ENCODE measurements at places on chromosomes 12 and 14.
A peak's percentile ranks its signal among the peaks of the same experiment; 100 is the strongest.

DNA sequence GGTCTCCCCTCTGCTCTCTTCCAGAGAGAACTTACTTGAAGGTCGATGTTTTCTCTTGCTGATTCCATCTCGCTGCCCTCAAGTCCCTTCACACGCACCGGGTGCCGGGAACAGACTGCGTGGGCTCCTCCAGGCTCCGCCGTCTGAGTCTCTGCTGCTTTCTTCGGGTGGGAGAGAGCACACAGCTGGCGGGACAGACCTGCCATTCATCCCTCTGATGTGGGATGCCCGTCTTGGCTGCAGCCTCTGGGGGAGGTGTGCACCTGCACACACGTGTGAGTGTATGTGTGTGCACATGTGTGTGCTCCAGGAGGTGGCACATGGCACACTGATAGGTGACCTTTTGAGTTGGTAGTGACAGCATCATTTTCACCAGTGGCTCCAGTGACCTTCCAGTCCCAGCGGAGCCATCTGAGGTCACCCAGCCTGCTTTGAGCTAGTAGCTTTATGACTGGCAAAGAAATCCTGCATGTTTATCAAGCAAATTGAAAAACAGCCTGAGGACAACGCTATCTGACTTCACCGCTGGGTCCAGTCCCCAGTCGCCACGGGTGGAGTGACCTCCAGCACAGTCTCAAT, at the start of gene NINJ2:
Gene NINJ2 (minus strand): TSS at position 153 of the 579 bp plus-strand sequence. CDS start 85 bp downstream, at position 68.
- DNase-seq: no peak

GRCh38 chr14:70254476-70254961, 65.8 kb upstream of the SLC8A3 start:
- DNase-seq: peak; percentile 4

- DNase-seq: no peak
Measured at GRCh38 chr12:96883571-96883970, 23.5 kb upstream of the NEDD1 start.

DNA sequence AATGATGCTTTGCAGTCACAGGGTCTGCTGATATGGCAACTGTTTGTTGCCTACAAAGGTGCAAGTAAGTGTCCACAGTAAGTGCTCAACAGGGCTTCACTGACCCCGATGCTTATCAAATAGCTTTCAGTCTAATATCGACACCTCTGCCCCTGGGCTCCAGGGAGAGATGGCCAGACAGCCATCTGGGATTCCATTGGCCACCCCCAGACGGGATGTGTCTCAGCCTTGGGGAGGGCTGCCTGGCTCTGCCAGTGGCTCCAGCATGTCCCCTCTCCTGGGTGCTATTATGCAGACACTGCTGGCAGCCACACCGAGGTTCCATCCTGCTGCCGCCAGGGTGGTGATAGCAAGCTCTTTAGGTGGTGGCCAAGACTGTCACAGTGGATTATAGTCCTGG, 57.4 kb downstream of the DGLUCY start:
- no peak for DNase-seq

DNA sequence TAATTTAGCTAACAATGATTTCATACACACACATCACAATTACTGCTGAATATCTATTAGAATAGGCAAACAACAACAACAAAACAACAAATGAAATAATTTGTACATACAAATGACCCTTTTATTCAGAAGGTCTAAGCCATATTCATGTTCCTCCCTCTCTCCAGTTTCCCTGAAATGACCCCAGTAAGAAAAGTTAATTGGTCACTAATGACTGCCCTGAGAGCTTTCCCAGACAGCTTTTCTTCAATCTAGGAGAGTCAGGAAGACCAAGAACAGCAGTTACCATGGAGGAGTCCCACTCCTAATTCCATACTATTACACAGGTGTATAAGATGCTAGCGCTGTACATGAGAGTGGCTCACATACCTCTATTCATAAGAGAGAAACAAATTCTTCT, 121.2 kb upstream of the GRIP1 start:
- DNase-seq: no peak

DNA sequence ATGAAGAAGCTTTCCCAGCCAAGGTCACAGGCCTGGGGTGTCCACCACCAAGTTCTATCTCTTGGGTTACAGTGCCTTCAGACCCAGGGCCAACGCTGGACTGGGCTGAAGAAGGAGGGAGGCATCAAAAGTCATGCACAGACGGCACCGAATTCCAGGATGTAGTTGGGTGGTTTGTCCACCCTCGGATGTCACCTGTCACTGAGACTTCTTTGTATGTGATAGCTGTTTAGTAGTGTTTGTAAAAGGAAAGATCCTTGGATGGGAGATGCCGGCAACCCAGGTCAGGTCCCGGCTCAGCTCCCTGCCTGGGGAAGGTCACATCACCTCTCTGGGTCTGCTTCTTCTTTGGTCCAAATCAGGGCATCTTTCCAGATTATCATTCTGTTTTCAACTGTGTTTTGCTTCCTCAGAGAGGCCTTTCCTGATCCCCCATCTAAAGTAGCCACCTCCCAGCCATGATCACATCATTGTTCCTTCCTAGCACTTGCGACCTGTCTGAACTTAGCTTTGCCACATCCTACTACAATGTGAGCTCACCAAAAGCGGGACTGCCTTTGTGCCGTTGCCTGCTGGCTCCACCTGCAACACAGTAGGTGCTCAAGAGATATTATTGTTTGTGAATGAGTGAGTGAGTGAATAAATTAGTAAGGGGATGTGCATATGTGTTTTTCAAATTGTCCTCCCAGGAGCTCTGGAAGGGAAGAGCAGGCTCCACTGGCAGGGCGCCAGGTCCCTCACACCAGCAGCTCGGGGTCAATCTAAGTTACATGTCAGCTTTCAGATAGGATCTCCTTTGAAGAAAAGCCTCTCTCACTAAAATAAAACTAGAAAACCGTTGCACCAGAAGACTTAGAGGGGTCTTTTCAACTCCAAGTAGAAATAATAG, 2.1 kb downstream of the TSPAN11 start:
- no peak for DNase-seq

DNA sequence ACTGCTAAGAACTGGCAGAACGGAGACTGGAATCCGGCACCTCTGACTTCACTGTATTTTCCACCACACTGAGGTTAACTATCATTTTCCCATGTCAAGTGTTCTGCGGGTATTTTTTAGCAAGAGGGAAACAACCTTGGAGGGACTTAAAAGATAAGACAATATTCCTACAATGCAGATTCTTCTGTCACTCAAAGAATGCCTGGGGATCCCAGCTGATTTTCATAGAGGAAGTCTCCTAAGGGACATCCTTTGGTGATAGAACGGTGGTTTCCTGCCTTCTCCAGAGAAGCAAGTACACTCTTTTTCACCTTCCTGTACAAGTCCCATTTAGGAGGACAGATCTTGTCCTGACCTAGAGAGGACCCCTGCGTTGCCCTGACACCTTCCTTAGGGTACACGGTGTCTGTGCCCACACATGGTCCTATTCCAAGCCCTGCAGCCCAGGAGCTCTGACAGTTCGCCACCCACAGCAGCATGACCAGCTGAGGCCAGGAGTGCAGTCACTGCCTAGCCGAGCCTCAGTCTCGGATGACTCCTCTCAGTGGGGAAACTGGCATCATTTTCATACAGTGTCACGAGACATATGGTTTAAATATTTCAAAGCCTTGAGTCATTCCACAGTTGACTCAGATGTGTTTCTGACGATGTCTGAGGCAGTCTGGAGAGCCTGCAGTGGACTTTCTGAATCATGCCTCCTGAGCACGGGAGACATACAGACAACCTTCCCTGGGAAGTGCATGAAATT, 181.3 kb upstream of the FKBP4 start:
- peak; percentile 37 for DNase-seq

GRCh38 chr12:1970331-1970900, 33.8 kb downstream of the DCP1B start:
- no peak for DNase-seq

DNA sequence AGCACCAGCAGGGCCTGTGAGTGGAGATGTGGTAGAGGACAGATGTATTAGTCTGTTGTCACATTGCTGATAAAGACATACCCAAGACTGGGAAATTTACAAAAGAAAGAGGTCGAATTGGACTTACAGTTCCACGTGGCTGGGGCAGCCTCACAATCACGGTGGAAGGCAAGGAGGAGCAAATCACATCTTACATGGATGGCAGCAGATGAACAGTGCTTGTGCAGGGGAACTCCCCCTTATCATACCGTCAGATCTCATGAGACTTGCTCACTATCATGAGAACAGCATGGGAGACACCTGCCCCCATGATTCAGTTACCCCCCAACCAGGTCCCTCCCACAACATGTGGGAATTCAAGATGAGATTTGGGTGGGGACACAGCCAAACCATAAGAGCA, 361.9 kb downstream of the VRK1 start:
- no peak for DNase-seq

- no peak for DNase-seq
Measured at GRCh38 chr12:27191531-27191930, 52.6 kb upstream of the STK38L start.

DNA sequence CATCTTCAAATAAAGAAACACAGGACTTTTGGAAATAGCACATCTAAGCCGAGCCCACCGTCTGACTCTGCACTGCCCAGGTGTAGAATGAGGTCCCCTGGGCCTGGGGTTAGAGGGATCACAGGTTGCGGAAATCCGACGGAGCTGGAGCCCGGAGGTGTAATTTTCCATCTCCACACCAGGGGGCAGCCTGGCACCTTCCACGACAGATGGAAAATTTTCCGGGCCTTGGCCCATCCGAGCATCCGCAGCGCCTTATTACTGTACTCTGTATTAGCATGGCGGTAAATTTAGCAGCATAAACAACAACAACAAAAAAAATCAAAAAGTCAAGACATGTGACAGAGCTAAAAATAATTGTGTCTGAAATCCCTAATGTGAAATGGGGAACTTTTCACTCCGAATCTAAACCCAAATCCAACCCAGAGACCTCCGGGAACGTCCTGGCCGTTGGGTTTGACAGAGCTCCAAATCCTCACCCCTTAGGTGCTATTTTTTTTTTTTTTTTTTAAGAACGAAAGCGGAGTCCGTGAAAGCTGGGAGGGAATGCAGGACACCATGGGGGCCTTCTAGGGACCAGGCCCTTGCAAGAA, 93.9 kb downstream of the KSR2 start:
- peak; percentile 49 for DNase-seq

- DNase-seq: no peak
Measured at GRCh38 chr12:47938093-47938492, 25.3 kb upstream of the TMEM106C start.

- DNase-seq: no peak
Measured at GRCh38 chr14:38646391-38646790, 390.5 kb upstream of the CLEC14A start.

- DNase-seq: no peak
Measured at GRCh38 chr12:117228239-117228638, 38.0 kb upstream of the FBXO21 start.

- DNase-seq: no peak
Measured at GRCh38 chr12:31234955-31235867, 90.7 kb downstream of the SINHCAF start.

DNA sequence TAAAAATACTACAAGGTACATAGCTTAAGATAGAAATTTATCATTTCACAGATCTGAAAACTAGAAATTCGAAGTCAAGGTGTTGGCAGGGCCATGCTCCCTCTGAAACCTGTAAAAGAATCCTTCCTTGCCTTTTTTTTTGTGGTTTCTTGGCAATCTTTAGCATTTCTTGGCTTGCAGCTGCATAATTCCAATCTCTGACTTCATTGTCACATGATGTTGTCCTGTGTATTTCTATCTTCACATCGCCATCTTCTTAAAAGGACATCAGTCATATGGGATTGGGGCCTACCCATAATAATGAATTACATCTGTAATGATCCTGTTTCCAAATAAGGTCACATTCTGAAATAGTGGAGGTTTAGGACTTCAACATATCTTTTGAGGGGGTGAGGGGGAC, 250.4 kb downstream of the TMTC2 start:
- DNase-seq: no peak

- no peak for DNase-seq
Measured at GRCh38 chr14:71852181-71852580, 80.0 kb upstream of the RGS6 start.

DNA sequence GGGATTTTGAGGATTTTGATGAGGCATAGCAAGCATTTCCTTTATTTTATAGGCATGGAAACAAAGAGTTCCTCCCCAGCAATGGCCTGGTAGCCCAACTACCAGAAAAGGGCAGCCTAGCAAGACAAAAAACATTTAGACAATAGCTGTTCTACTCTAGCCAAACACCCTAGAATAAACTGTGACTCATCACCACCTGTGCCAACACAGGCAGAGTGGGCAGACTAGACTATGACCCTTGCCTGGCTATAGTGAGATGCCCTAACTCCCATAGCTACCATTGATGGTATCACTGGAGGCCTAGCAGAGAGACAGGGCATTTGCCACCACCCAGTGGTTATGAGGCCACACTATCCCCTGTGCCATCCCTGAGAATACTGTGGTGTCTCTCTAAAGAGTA, 15.5 kb upstream of the CCER1 start:
- DNase-seq: no peak

GRCh38 chr12:1488908-1489381, 105.4 kb downstream of the FBXL14 start:
- DNase-seq: no peak

DNA sequence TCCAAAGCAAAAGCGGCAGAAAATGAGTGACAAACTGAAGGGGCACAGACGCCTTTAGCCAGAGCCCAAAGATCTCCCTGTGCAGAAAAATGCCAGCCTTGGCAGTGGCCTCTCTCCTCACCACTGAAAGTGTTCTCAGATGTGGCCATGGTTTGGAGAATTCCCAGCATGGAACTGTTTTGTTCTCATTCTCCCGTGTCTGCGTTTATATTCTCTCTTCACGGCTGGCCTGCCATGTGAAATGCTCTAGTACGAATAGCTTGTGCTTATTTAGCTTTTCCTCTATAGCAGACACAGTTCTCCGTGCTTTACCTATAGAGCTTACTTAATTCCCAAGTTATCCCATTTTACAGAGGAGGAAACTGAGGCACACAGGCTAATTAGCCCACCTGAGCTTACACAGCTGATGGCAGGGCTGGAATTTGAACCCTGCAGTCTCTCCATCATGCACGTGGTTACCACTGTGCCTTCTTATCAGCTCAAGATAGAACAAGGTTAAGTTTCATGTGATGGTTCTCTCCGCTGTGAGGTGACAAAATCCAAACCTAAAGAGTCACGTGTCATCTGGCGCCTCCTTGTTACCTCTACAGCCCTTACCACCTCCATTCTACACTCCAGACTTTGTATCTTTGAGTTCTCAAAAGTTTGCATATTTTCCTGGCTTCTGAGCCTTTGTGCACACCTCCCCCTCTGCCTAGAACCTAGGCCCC, 141.6 kb downstream of the GCH1 start:
- no peak for DNase-seq

- no peak for DNase-seq
Measured at GRCh38 chr12:116697305-116697704, 40.6 kb downstream of the SPRING1 start.

- no peak for DNase-seq
Measured at GRCh38 chr12:52584156-52584682, 10.6 kb upstream of the KRT74 start.
